CD4-positive, alpha-beta T cell treated with Interleukin-10 for 1 hour (primary cell): ENCODE measurements at places on chromosomes 7 and 10.

DNA sequence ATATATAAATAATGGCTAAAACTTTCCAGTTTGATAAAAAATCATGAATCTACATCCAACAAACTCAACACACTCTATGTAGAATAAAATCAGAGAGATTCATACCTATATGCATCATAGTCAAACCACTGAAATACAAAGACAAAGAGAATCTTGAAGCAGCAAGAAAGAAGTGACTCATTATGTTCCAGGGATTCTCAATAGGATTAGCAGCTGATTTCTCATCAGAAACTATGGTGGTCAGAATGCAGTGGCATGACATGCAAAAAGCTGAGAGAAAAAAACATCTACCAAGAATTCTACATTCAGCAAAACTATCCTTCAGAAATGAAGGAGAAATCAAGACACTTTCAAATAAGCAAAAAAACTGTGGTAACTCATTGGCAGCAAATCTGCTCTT is 187.4 kb downstream of the RNLS start:
- DNase-seq: no peak

DNA sequence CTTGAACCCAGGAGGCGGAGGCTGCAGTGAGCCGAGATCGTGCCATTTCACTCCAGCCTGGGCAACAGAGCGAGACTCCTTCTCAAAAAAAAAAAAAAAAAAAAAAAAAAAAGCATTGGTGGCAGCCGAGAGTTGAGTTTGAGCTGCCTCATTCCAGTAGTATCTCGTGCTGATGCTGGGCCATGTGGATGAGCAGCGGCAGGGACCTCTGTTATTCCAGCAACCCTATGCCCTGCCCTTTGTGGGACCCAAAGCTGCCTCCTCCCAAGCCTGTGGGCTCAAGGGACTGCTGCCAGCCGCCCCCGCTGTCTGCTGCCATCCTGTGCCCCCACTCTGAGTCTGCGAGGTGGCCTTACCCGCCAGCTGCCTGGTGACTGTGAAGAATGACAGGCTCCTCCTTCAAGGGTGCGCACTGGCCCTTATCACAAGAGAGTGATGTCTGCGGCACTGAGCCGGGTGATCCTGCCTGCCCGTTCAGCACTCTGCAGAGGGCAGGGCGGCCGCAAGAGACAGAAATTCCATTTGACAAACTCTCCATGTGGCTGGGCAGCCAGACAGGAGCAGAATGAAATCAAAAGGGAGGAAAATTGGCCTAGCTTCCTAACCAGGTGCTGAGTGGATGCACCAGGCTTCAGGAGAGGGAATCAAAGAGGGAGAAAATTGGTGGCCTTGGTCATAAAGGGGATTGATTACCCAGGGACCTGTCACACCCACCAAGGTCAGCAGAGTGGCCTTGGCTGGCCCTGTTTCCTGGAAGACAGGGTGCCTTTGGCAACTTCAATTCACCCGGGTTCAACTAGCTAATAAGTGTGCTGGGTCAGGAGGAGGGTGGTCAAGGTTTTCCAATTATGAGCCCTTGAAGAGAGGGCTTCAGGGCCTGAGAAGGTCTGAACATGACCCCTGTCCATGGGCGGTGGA is 65.3 kb upstream of the ZMIZ1 start:
- no peak for DNase-seq

DNA sequence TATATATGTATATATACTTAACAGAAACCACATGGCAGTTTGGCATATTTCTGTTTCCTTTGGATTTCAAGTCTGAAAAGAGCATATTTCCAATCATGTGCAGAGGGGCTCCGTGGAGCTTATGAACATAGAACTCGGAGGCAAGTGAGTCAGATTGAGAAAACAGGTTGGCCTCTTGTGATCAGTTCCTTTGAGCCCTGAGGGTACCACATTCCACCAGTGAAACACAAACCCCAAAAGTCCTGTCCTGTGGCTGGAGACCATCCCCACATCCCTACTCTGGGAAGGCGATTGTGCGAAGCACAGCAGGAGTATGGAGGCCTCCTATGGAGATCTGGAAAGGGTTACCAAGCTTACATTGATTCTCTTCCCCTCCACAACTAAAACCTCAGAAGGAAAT is 196.7 kb upstream of the TMEM72 start:
- DNase-seq: no peak

GRCh38 chr7:141323826-141324225 is 227.4 kb upstream of the AGK start:
- no peak for DNase-seq

GRCh38 chr10:64103750-64104470 is 582.7 kb downstream of the REEP3 start:
- no peak for DNase-seq

DNA sequence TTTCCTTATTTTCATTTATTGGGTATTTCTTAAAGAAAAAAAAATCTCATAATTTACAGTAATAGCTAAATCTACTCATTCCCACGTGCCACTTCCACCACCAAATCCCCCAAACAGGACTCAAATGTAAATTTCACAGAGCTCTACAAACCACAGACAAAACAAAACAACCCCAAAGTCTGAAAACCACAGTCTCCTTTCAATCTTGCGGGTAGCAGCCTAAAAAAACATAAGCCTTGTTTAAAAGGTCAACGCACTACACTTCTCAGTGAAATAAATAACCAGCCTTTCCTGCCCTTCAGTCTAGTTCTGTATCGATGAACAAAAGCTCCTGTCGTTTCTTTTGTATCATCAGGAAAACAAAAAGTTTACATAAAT is 121.8 kb upstream of the AFAP1L2 start:
- peak; percentile 75 for DNase-seq

- no peak for DNase-seq
These were observed 69.5 kb downstream of the LMBR1 start for GRCh38 chr7:156823435-156823834.

DNA sequence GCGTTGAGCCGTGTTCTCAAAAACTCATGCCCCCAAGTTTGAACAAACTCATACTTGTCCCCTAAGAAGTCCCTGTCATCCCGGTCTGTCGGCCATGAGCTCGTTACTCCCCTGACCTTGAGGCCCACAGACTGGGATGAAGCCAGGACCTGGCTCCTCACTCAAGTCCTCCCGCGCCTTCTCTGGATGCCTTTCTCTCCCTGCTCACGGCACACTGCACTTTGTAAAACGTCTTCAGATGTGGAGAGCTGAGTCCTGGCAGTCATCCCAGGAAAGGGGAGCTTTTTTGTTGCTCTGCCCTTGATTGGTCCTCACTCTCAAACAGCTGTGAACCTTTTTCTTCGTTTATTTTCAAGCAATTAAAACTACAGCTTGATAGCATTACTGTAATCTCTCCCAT is 110.8 kb downstream of the JAZF1 start:
- DNase-seq: no peak

DNA sequence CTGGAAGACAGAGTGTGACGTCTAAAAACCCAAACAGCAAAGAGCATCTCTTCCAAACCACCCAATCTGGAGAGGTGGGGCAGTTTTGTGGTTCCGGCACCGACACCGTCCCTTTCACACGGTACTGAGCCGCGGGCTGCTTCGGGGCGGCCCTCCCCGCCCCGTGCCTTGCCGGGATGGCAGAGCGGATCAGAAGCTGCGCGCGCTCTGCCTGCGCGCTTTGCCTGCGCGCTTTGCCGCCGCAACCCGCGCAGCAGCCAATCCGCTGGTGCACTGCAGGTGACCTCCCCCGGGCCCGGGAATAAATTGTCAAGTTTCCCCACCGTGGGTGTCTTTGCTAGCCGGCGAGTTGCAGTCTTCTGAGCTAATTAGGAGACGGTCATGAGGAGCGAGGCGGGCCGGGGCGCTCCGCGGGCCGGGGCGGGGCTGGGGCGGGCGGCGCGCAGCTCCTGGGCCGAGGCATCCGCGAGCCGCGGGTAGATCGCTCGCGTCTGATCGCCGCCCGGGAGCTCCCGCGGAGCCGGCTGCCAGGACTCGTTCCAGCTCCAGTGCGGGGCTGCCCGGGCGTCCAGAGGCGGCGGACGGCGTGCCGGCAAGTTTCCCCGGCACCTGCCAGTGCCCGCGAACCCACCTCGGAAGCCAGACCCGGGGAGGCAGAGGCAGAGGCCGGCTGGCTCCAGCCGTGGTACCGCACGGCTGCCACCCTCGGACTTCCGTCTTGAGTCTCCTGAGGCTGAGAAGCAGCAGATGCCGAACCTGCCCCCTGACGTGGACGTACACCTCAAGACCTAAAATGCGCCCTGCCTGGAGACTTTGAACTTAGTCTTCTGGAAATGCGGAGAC is 536.0 kb upstream of the GALNT17 start:
- peak; percentile 0 for DNase-seq

- no peak for DNase-seq
These were observed 202.6 kb upstream of the FOXK1 start for GRCh38 chr7:4479367-4480039.

DNA sequence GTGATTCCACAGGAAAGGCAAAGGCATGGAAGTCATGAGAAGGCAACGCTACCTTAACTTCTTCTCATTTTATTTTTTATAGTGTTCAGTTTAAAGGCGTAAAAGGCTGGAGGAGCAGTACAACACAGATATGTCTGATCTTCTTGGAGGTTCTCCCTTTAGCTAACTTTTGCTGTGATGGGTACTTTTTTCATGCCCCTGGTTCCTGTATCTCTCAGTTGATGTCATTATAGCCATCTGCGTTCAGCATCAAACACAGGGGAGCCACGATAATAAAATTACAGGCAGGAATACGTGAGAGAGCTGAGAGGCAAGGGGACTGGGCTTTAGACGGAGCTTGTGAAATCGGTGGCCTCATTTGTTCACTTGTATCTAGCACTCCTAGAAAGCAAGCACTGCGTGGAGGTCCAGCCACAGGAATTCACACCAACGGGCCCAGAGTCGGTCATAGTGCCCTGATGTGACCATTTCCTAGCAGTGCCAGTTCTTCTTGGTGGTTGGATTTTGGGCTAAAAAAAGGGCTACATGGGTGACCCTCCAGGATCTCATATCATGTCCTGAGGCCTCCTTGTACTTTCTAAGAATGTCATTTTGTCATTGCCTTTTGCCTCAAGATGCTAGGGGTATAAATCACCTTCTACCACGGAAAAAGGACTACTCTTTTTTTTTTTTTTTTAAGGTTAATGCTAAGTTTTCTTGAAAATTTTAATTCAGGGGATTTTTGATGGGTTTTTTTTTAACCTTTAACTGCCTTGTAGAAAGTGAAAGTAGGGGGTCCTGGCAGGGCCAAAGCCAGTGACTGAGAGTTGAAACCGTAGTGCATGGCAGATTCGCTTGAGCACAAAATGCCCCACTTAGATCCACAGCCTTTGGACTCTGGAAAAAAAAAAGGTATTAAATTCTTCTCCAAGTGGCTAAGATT is 191.5 kb downstream of the CELF2 start:
- DNase-seq: peak; percentile 44

GRCh38 chr7:128075242-128076095 is 44.2 kb upstream of the LRRC4 start:
- DNase-seq: no peak

DNA sequence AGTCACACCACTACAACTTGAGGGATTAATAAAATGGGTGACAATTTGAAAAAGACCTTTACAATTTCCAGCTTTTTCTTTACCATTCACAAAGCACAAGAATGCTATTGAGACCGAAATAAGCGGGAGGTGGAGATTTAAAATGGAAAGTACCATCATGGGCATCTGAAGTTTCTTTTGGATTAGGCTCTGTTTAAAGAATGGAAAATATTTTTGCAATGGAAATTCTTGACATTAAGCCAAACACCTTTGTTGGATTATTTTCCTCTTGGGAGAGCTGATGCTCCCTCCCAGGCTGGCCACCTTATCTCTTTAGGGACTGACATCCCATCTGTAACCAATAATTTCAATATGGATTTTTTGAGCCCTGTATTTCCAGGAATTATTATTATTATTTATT is 62.5 kb downstream of the BPGM start:
- DNase-seq: no peak
